ENCODE measurements at places on chromosomes 6 and 20.

- DNase-seq = no peak
Measured at GRCh38 chr6:167957626-167958025, 39.8 kb upstream of the KIF25 start.

DNA sequence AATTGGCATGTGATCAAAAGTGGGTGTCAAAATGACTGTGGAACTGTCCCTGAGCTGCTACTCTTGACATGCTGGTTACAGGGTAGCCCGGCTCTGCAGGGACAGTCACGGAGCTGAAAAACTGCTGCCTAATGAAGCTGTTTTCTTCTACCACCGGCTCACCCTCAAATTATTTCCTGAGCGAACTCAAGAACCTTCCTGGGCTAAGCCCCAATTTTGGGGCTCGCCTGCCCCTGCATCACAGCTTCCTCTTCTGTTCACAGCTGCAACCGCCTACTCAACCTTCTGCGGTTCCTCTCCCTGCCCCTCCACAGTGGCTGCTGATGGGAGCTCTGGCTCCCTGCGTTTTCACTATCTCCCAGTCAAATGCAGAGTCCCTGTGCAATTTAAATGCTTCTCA lies 110.8 kb upstream of the MLN start:
- peak; percentile 72 for DNase-seq

DNA sequence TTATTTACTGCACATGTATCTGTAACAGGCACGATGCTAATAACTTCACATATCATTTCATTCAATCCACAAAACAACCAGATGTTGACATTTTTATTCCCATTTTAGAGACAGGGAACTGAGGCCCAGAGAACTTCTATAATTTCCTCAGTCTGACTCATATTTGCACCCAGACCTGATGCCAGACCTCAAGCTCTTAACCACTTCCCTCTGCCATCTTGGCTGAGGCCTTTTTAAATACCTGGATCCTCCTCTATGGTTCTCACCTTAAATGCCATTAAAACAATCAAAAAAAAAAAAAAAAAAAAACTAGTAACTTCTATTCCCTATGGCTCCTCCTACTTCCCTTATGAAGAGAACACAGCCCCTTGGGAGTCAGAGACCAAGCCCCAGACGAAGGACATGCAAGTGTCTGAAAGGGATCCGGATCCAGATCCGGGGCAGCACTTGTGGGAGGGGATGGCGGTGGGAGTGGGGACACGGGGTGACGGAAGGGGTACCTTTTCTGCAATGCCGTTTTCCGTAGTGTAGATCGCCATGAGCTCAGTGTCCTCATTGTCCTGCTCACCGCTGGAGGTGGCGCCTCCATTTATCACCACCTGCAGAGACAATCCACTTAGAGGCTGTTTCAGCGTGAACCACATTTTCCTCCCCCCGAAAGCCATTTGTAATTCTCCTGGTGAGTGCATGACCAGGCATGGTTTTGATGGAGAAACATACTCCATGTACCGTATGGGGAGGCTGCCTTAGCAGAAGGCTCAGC lies 88.7 kb downstream of the SLC23A2 start:
- peak; percentile 16 for DNase-seq

DNA sequence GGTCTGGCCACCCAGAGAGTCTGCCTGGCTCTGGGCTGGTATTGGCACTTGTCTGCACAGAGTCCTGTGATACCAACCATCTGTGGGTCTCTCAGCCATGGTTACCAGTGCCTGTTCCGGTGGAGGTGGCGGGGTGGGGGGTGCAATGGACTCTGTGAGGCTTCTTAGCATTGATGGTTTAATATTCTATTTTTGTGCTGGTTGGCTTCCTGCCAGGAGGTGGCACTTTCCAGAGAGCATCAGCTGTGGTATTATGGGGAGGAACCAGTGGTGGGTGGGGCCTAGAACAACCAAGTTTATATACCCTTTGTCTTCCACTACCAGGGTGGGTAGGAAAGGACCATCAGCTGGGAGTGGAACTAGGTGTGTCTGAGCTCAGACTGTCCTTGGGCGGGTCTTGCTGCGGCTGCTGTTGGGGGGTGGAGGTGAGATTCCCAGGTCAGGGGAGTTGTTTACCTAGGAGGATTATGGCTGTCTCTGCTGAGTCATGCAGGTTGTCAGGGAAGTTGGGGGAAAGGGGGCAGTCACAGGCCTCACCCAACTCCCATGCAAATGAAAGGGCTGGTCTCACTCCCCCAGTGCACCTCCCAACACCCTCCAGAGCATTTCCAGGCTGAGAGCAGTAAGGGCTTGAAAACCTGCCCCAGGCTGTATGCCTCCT lies 117.5 kb downstream of the FLRT3 start:
- DNase-seq = peak; percentile 18

DNA sequence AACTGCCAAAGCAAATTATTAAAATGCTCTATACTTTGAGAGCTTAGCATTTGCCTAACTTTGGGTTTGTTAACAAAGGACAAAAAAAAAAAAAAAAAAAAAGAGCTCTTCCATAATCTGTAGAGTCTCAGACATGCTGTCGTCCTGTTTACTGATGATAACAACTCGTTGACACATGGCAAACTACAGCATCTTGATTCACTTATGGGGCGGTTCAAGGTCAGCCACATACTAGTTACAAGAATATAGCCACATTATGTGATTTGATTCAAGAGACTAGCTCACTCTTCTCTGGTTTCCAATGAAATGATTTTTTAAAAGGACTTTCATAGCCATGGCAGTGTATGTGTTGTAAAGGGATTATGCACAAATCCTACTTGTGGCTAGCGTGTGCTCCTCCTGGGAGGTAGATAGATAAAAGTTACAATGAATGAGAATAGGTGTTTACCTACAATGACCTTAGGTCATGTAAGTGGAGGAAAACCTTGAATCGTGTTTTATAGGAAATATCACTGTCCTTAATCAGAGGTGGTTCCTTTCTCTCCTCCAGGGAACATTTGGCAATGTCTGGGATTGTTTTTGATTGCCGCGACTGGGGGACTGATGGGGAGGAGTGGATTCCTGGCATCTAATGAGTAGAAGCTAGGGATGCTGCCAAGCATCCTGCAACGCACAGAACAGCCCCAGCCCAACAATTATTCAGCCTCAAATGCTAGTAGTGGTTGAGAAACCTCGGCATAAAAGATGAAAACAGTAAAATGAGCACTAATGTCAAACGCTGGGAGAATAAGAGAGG lies 969.2 kb upstream of the SLC35B3 start:
- DNase-seq = no peak

DNA sequence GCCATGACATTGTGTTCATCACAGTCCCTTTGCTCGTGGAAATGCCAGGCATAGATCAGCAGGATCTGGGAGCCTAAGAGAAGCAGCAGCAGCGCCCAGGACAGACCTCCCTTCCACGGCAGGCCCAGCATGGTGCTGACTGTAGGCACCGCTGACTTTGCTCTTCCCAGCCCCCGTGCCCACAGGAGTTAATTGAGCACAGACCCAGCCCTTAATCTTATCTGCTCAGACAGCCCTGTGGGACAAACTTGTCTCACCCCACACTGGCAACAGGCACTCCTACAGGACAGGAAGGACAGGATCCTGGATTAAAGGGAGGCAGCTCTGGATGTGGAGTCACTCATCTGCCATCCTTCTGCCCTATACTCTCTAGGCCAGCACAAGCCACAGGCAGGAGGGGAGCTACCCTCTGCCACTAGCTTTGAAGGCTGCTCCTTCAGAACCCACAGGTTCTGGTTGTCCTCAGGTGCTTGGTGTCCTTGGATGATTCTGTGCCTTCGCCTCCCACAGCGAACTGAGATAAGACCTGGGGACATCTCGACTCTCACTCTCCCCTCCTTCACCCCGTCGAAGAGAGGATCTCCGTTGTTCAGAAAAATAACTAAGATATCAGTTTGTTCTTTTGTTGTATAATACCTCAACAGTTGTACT lies at the start of gene CST9L:
TSS of gene CST9L (minus strand) at position 165 of the 651 bp plus-strand sequence. CDS start at position 131, 34 bp downstream.
- no peak for DNase-seq

- no peak for DNase-seq
Measured at GRCh38 chr6:158819977-158820622, 932 bp upstream of the EZR start.

DNA sequence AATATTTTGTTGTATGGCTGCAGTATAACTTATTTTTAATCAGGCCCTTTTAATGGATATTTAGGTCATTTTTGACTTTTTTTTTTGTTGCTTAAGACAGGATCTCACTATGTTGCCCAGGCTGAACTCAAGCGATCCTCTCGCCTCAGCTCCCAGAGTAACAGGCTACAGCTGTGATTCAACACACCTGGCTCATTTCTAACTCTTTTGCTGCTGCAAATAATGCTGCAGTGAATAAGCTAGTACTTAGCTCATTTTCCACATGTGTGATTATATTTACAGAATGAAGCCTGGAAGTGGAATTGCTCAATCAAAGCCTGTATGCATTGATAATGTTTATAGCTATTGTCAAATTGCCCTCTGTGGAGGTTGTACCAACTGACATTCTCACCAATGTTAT lies 1.1 kb downstream of the GTSF1L start:
- DNase-seq = no peak

- DNase-seq = peak; percentile 99
Measured at GRCh38 chr20:15047042-15047441, 709.6 kb upstream of the FLRT3 start.

GRCh38 chr6:43055966-43056365 lies 2.3 kb upstream of the CUL7 start:
- no peak for DNase-seq

GRCh38 chr20:59520814-59521213 lies 83.5 kb upstream of the PHACTR3 start:
- no peak for DNase-seq

DNA sequence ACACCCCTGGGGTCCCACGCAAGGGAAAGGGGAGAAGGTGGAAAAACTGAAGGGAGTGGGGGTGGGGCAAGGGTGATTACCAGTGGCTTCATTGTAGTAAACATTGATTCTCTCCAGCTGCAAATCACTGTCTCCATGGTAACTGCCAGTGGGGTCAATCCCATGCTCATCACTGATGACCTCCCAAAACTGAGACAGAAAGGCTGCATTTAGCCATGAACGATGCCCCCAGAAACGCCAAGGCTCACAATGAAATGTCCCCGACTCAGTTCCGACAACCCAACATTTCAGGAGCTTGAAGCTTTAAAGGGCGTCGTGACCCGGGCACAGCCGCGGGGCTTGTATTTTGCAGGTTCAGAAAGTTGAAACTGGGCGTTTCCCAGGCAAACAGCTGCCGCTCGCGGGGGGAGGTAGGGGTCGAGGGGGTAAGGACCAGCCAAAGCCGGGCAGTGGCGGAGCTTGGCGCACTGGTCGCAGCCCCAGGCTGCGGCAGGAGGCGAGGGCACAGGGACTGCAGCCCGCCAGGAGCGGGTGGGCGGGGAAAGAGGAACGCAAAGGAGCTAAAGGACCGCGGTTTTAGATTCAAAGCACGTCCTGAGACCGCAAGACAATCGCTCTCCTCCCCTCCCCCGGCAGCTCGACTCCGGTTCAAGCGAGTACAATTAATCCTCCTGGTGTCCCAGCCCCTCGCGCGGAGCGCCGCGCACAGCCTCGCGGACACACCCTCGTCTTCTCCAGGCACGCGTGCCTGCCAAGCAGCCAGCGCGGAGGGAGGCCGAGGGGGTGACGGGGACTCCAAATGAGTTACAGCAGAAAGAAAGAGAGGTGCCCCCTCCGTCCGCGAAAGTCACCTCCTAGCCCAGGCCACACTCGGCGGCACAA lies 731 bp downstream of the TUBB2B start:
- DNase-seq = no peak

- DNase-seq = peak; percentile 39
Measured at GRCh38 chr20:5100684-5101347, 18.9 kb downstream of the PCNA start.

- DNase-seq = no peak
Measured at GRCh38 chr20:23083553-23084220, 2.4 kb downstream of the CD93 start.

DNA sequence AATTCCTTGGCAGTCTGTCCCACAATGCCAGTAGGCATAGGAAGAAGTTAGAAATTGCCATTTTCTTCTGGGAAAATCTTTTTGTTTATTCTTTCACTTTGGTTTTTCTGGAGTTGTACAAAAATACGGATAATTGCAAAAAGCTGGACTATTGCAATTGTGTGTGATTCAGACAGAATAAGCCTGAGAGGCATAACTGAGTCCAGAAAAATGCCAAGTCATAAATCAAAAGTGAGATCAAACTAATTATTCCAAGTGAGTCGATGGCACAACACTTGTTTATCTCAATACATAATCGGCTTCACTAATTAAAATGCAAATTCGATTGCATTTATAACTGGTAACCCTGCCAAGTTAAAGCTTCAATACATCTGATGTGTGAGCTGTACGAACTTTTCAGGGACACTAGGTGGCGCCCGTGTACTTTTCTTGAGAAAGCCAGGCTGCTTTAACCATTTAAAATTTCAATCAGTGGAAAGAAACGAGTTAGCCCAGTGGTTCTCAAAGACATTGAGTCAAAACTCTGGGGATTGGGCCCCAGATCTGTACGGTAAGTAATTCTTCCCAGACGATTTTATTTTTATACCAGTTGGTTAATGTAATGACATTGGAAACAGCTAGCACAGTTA lies 102.6 kb downstream of the LAMP5 start:
- peak; percentile 37 for DNase-seq

DNA sequence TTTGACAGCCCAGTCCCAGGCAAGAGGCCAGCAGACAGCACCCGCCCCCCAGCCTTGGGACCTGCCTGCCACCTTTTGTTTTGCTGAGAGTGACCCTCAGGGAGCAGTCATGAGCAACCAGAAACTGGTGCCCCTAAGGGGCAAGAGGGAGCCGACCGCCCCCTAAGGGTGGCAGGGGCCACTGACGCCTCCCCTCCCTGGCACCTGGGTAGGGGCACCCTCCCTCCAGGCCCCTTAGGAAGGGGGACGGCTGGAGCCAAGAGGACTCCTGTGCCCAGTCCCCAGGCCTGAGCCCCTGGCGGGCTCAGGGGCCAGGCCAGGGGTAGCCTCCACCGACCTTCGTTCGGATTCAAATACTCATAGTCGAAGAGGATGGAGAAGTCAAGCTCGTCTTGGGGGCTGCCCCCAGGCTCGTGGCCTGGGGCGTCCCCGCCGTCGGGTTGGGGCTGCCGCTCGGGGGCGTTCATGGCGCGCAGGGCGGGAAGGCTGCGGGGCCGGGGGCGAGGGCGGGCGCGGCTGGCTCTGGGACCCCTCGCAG lies 417 bp downstream of the NFATC2 start:
- no peak for DNase-seq

DNA sequence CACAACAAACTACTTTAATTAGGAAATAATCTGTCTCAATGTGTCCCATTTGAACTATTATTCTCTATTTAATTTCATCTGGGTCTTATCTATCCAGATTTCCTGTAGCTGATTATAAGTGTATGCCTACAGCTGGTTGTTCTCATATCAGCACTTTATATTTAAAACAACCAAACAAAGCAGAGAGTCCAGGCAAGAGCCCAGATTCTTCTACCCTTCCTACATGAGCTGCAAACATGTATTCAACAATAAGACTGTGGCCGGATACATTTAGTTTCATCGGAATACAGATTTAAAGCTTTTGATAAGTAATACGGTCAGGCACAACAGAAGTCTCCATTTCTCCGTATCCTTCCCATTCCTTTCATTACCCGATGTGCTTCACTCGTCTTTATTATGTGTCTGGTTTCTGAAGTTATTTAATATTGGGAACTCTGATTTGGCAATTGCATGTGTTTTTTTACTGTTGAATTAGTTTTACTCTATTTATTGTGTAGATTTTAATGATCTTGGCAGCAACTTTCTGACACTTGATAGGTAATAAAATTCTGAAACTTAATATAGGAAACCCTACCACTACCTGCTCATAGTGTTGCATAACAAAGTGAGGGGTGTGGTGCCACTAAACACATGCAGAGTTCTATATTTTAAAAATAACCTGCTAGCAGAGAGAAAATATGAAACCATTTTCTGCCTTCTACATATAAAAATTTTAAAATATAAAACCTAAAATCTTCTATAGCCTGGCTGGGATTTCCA lies 653.5 kb upstream of the PTCHD4 start:
- DNase-seq = no peak

GRCh38 chr20:22836877-22837276 lies 198.2 kb upstream of the SSTR4 start:
- DNase-seq = no peak

All from Jurkat, Clone E6-1 (cell line).